WTC11 (cell line): ENCODE measurements at places on chromosomes 13 and 19.

DNA sequence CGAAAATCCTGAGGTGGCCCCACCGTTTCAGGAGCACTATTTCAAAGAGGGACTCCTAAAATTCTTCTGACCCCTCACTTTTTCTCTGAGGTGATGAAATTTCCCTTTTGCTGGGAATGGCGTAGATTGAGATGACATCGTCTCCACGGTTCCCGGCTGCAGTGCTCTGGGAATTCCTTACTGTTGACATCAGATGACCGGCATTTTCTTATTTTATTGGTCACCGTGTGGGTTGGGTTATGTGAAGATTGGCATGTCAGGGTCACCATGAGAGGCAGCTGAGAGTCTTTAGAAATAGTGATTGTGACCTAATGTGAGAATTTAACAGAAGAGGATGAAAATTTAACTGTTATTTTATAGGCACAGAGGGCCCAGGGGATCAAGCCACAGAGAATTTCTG lies 356.7 kb downstream of the FGF9 start:
- H3K27ac ChIP-seq = no peak overlapping the region
- no peaks in the 10 kb centered on the region; the same call in 1 of the 2 replicates for H3K27me3 ChIP-seq
- H3K4me3 ChIP-seq = no peak overlapping the region
- DNase-seq = no peak
- no peaks in the 10 kb centered on the region for H3K36me3 ChIP-seq

- H3K27me3 ChIP-seq = no peaks in the 10 kb centered on the region
- no peak for DNase-seq
- peaks cover 93% of the 10 kb centered on the region for H3K36me3 ChIP-seq
- no peak overlapping the region for H3K4me3 ChIP-seq
- peaks cover 10% of the 10 kb centered on the region for H3K4me1 ChIP-seq
- H3K27ac ChIP-seq = no peak overlapping the region
These were observed 5.7 kb downstream of the ZNF431 start for GRCh38 chr19:21147540-21147939.

- H3K36me3 ChIP-seq = peaks cover 20% of the 10 kb centered on the region
- peak overlapping the region; percentile 92 for H3K4me3 ChIP-seq
- peaks cover 7% of the 10 kb centered on the region; the same call in 1 of the 2 replicates for H3K27me3 ChIP-seq
- peaks cover 23% of the 10 kb centered on the region for H3K4me1 ChIP-seq
- peak overlapping the region; percentile 99 for H3K27ac ChIP-seq
These were observed 4.8 kb downstream of the IER2 start for GRCh38 chr19:13154911-13155471.

GRCh38 chr13:54033323-54033861 lies 1004.8 kb downstream of the OLFM4 start:
- no peak for DNase-seq
- no peak overlapping the region for H3K4me3 ChIP-seq
- no peaks in the 10 kb centered on the region for H3K27me3 ChIP-seq
- H3K4me1 ChIP-seq = peaks cover 8% of the 10 kb centered on the region

DNA sequence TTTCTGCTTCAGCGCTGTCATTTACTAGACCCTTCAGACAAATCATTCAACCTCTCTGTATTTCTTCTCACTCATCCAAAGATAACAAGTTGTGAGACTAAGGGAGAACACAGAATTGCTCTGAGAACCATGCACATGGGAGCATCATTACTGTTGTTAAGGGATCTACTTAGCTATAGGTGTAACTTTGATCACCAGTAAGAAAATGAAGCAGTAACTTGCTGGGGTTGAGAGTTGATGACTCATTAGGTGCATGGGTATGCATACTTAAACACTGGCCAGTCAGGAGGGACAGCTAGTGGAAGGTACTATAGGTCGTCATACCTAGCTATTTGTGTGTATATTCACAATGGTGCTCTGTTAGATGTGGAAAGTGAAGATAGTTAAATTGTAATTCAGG lies 61.5 kb downstream of the B3GLCT start:
- H3K4me1 ChIP-seq = no peaks in the 10 kb centered on the region
- no peak for DNase-seq
- no peak overlapping the region for H3K4me3 ChIP-seq
- H3K27ac ChIP-seq = no peak overlapping the region
- no peaks in the 10 kb centered on the region for H3K36me3 ChIP-seq
- H3K27me3 ChIP-seq = no peaks in the 10 kb centered on the region

DNA sequence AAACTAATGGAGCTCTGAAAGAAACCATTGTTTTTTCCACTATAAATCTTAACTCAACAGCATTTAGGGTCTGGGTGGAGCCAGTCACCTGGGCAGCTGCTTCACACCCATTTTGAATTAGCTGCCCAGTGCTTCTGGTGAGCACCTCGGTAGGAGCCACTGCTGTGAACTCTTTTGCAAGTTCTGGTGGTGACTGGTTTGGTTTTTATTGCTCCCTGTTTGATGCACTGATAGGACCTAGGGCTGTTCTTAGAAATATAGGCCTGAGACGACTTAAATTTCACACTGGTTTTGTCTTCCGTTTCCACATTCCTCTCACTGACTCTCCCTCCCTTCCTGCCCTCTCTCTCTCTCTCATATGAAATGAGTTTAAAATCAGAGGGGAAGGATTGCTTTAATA lies 103.9 kb downstream of the GGACT start:
- H3K4me3 ChIP-seq = no peak overlapping the region
- H3K36me3 ChIP-seq = 0 out of 2 replicates have a peak, but pooled peaks cover 2% of the 10 kb centered on the region
- H3K27me3 ChIP-seq = no peaks in the 10 kb centered on the region
- DNase-seq = no peak
- H3K27ac ChIP-seq = peak overlapping the region; percentile 14
- peaks cover 53% of the 10 kb centered on the region for H3K4me1 ChIP-seq

DNA sequence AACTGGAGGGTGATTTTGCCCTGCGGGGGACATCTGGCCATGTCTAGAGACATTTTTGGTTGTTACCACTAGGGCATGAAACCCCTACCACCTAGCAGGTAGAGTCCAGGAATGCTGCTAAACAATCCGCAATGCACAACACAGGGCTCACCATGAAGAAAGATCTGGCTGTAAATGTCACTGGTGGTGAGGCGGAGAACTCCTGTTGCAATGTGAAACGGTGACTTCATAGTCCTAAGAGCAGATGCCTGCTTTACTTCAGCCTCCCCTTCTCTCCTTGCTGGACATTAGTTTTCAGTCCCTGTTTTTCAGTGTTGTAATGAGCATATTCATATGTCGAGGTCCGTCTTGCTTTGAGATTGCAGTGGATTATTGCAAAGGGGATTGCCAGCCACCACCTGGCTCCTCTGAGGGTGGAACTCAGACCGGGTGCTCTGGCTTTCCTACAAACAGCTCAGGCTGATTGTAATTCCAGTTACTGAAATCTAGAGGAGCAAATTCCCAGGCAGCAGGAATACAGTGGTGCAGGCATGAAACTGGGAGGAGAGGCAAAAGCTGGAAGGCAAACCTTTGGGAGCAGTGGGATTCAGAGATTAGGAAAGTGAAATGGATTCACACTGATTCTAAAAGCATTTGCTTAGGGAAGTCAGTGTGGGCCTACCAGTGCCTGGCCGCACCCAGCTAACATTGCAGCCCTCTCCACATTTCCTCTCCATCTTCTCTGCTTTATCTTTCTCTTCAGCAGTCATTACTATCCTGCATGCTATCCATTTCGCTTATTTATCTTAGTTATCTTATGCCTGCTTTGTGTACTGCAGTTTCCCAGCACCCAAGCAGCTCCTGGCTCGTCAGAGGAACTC lies 76.1 kb upstream of the PCDH8 start:
- H3K27me3 ChIP-seq = peaks cover 5% of the 10 kb centered on the region
- peaks cover 13% of the 10 kb centered on the region for H3K4me1 ChIP-seq
- no peak for DNase-seq
- H3K27ac ChIP-seq = no peak overlapping the region
- H3K4me3 ChIP-seq = no peak overlapping the region
- H3K36me3 ChIP-seq = no peaks in the 10 kb centered on the region

DNA sequence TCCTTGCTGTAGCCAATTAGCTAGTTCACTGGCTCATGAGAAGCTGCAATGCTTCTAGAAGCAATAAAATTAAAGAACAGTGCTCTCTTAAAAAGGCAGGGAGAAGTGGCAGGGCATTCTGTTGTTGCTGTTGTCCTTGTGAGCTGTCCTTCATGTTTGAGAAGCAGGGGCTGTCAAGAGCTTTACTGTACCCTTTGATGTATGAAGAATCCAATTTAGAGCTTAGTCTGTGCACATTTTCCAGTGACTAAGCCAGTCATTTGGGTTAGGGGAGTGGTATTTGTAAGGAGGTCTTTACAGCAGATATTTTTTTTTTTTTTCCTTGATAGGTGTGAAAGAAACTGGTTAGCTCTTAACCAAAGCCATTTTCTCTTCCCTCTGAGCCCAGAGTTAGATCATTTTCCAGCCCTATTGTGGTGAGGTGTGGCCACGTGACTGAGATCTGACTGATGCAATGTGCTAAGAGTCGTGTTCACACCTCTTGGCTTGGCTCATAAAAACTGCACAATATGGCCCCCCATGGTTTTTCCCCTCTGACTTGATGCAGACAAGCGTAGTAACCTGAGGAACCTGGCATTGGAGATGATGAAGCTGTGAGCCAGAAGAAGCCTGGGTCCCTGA lies 309.6 kb upstream of the TMTC4 start:
- no peak for DNase-seq
- peaks cover 4% of the 10 kb centered on the region for H3K27me3 ChIP-seq
- peaks cover 28% of the 10 kb centered on the region for H3K4me1 ChIP-seq
- no peak overlapping the region for H3K27ac ChIP-seq
- no peak overlapping the region for H3K4me3 ChIP-seq
- peaks cover 17% of the 10 kb centered on the region for H3K36me3 ChIP-seq

GRCh38 chr19:54193011-54193410 lies 1.9 kb downstream of the TSEN34 start:
- H3K27ac ChIP-seq = peak overlapping the region; percentile 60
- H3K4me3 ChIP-seq = peak overlapping the region; percentile 85
- no peak for DNase-seq
- H3K4me1 ChIP-seq = peaks cover 20% of the 10 kb centered on the region

DNA sequence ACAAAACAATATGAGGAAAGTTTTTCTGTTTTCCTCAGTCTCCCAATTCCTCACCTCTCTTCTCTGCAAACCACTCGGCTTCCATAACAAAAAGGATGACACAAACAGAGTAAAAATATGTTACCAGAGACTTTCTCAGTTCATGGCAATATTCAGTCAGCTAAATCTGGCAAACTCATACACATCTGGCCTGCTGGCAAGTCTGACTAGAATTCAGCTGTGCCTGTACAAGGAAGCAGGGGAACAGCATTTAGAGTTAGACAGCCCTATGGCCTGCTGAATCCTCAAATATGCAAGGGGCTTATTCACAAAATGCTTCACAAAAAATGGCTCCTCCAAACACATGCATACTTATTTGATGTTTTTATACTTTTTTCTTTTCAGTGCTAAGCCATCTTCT lies 227.8 kb downstream of the ENOX1 start:
- no peaks in the 10 kb centered on the region for H3K36me3 ChIP-seq
- no peak for DNase-seq
- H3K4me1 ChIP-seq = no peaks in the 10 kb centered on the region
- H3K4me3 ChIP-seq = no peak overlapping the region
- no peak overlapping the region for H3K27ac ChIP-seq

- H3K36me3 ChIP-seq = no peaks in the 10 kb centered on the region; the same call in 1 of the 2 replicates
- H3K27me3 ChIP-seq = no peaks in the 10 kb centered on the region; the same call in 1 of the 2 replicates
- no peak for DNase-seq
- H3K4me1 ChIP-seq = peaks cover 71% of the 10 kb centered on the region
These were observed 187.4 kb downstream of the SUCLA2 start for GRCh38 chr13:47813718-47814117.

- H3K27ac ChIP-seq = peak within 1 kb of the TSS; percentile 10; the same call in 1 of the 2 replicates
- peaks cover 51% of the 10 kb centered on the region for H3K27me3 ChIP-seq
- H3K4me1 ChIP-seq = peaks cover 26% of the 10 kb centered on the region
- peak within 1 kb of the TSS; percentile 47 for H3K4me3 ChIP-seq
- H3K36me3 ChIP-seq = no peaks in the 10 kb centered on the region
These were observed at the start of gene CDC42EP5 for GRCh38 chr19:54473071-54473891. TSS of gene CDC42EP5 (minus strand) at chr19:54473296. CDS start at chr19:54465547, 7,749 bp downstream.

DNA sequence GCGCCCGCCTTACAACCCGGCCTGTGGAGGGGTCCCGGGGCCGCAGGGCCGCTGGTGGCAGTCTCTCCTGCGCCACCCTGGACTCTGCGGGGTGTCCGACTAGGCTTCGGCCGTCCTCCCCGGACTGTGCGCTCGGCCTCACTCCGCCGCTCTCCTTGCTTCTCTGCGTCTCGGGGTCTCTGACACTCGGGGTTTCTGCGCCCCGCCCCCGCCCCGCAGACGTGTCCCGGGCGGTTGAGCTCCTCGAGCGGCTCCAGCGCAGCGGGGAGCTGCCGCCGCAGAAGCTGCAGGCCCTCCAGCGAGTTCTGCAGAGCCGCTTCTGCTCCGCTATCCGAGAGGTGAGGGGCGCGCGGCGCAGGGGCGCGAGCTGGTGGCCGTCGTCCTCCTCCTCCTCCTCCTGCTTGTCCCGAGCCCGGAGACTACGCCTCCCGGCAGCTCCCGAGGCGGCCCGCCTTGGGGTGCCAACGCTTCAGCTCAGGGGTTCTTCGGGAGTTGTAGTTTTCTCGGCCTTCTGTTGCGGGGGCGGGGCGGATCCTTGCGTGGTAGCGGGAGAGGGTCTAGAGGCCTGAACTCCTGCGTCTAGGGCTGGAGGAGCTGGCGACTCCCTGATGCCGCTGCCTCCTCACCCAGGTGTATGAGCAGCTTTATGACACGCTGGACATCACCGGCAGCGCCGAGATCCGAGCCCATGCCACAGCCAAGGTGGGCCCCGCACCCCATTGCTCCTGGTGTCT lies 627 bp downstream of the LIN7B start:
- peak; percentile 86 for DNase-seq
- peaks cover 14% of the 10 kb centered on the region for H3K4me1 ChIP-seq
- peaks cover 25% of the 10 kb centered on the region for H3K27me3 ChIP-seq
- H3K27ac ChIP-seq = no peak overlapping the region
- H3K4me3 ChIP-seq = peak overlapping the region; percentile 69

DNA sequence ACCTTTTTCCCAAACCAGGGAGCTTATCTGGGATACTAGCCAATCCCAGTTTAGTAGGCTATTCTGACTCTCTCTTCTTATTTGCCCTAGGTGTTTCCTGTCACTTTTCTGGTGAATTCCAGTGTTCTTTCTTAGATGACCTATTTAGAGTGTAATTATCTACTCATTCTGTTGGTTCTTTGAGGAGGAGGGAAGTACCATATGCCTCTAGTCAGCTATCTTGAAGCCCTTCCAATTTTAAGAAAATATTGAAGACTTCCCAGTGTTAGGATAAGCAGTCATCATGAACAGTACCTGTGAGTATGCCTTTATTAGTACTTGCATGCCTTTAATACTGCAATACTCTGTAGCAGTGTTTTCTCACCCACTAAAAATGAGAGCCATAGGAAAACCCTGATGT lies 724.3 kb upstream of the SLITRK1 start:
- peaks cover 3% of the 10 kb centered on the region; the same call in 1 of the 2 replicates for H3K4me1 ChIP-seq
- no peak overlapping the region for H3K4me3 ChIP-seq
- no peak overlapping the region for H3K27ac ChIP-seq
- H3K36me3 ChIP-seq = no peaks in the 10 kb centered on the region

- peak overlapping the region; percentile 91 for H3K27ac ChIP-seq
- H3K4me3 ChIP-seq = peak overlapping the region; percentile 85
- no peak for DNase-seq
- no peaks in the 10 kb centered on the region for H3K36me3 ChIP-seq
- peaks cover 30% of the 10 kb centered on the region for H3K4me1 ChIP-seq
These were observed 1.2 kb downstream of the AP3D1 start for GRCh38 chr19:2149980-2150793.
